Common myeloid progenitor, CD34-positive (primary cell): ENCODE measurements at places on chromosomes 13 and 19.

GRCh38 chr19:6476155-6476895, 5.3 kb downstream of the DENND1C start:
- H3K4me1 ChIP-seq: peaks cover 5% of the 10 kb centered on the region
- no peaks in the 10 kb centered on the region for H3K27me3 ChIP-seq
- H3K4me3 ChIP-seq: no peak overlapping the region
- peaks cover 22% of the 10 kb centered on the region for H3K36me3 ChIP-seq
- DNase-seq: peak; percentile 34

DNA sequence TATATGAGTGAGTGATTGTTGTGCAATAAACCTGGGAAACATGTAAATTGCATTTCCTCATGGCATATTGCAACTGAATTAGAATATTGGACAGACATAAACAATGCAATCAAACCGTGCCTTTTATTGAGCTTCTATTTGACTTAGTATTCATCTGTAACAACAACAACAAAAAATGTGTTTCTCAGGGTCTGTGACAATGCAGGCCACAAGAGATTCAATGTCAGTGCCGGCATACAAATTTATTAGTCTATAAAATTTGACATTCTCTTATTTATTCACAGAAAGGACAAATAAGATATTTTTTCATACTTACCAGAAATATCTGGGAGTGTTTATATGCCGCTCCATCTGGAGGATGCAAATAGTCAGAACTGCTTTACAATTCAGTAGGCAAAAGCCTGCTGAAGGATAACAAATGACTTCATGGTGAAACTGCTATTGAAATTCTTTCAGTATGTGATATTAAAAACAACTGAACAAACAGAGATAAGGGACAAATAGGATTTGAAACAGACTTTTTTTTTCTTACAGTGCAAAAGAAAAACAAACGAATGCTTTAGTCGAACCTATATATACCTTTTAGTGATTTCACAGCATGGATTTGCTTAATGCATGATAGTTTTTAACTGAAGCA, 77.2 kb downstream of the DACH1 start:
- H3K36me3 ChIP-seq: peaks cover 3% of the 10 kb centered on the region
- no peak overlapping the region for H3K4me3 ChIP-seq
- no peaks in the 10 kb centered on the region for H3K27me3 ChIP-seq
- DNase-seq: no peak
- no peaks in the 10 kb centered on the region for H3K4me1 ChIP-seq
- H3K27ac ChIP-seq: no peak overlapping the region

GRCh38 chr19:35248310-35249145, at the start of gene LSR:
Gene LSR, plus strand, starts transcription at chr19:35249002. Its CDS starts 21 bp downstream, at chr19:35249023.
- peak; percentile 57 for DNase-seq
- H3K4me1 ChIP-seq: peaks cover 30% of the 10 kb centered on the region
- H3K27me3 ChIP-seq: peaks cover 3% of the 10 kb centered on the region
- peak within 1 kb of the TSS; percentile 68 for H3K4me3 ChIP-seq
- no peak within 1 kb of the TSS for H3K27ac ChIP-seq

DNA sequence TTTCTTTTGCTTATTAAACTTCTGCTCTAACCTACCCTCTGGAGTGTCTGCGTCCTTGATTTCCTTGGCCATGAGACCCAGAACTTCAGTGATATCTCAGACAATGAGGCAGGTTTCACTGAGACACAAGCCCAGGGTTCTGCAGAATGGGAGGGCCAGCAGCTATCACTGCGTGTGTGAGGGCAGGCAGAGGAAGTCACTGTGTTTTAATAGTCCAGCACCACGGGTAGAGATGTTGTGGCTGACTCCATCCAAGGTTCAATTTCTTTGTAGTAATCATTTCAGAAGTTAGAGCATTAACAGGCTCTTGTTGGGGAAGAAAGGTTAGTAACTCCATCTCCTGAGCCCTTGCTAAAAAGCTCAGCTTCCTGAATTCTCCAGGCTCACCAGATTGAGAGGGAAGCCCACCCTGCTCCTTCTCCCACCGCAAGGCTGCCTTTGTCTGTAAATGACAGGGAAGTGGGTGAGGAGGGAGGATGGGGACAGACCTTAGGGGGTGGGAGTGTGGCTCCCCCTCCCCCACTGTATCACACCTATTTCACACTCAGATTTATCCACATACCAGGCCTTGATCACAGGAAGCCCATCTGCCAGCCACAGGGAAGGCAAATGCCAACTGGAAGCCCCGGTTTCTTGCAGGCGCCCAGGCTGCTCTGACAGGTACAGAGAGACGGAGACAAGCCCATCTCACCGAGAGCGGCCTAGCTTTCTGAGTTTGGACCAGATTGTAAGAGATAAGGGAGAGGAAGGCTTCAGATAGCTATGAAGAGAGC, 2.1 kb downstream of the C19orf12 start:
- peaks cover 16% of the 10 kb centered on the region for H3K36me3 ChIP-seq
- DNase-seq: peak; percentile 14
- no peak overlapping the region for H3K27ac ChIP-seq
- no peak overlapping the region for H3K4me3 ChIP-seq

GRCh38 chr13:102845289-102845629, 573 bp upstream of the ERCC5 start:
- H3K27me3 ChIP-seq: no peaks in the 10 kb centered on the region
- peaks cover 11% of the 10 kb centered on the region for H3K36me3 ChIP-seq
- DNase-seq: no peak
- H3K4me3 ChIP-seq: peak overlapping the region; percentile 100

DNA sequence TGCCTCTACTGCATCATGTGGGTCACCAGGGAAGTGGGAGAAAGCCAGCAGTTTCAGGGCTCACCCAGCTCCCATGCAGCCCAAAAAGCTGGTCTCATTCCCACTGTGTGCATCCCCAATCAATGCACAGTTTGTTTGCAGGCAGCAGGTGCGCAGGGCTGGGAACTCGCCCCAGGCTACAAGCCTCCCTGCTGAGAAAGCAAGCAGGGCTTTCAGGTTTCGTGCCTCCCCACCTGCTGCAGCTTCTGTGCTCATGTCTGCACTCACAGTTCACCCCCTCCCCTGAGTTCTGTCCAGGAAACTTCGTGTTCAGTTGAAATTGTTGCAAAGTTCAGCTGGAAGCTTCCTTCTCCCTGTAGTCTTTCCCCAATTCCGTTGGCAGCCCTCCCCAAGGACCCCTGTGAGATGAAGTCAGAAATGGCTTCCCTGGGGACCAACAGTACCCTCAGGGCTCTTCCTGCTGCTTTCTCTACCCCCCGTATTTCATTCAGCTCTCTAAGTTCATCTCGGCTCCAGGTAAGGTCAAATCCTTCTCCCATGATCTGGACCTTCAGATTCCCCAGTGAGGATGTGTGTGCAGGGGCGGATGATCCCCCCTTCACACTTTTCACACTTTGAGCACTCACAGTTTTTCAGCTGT, 10.3 kb upstream of the KLK3 start:
- no peak overlapping the region for H3K27ac ChIP-seq
- no peak overlapping the region for H3K4me3 ChIP-seq
- H3K36me3 ChIP-seq: no peaks in the 10 kb centered on the region
- no peaks in the 10 kb centered on the region for H3K4me1 ChIP-seq
- DNase-seq: no peak
- H3K27me3 ChIP-seq: peaks cover 2% of the 10 kb centered on the region

DNA sequence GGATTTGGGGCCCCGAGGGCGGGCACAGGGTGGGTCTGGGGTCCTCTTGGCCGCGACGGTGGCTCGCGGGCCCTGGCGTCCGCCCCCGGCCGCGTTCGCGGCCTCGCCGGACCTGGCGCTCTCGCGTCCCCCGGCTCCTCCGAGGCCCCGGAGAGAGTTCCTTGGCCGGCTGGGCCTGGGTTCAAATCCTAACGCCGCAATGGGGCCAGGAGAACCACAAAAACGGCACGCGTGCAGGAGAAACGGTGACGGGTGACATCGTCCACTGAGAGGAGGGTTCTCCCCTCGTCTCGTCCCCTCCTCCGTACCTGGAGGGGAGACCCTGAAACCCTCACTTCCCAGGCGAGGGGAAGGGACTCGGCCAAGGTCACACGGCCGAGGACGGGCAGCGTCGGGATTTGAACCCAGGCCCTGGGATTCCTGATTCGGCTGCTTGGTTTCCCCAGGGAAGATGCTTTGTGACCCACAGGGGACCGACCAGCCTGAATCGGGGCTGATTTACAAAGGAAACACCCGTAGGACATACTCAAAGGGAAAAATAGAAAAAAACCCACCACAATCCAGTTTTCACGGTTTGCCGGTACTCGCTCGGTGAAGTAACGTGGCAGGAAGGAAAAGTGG, 624 bp downstream of the SAFB start:
- peak overlapping the region; percentile 94 for H3K27ac ChIP-seq
- peak overlapping the region; percentile 98 for H3K4me3 ChIP-seq
- no peaks in the 10 kb centered on the region for H3K27me3 ChIP-seq
- H3K4me1 ChIP-seq: peaks cover 29% of the 10 kb centered on the region
- DNase-seq: peak; percentile 17

GRCh38 chr13:76029706-76030105, 393.6 kb downstream of the LMO7 start:
- peak overlapping the region; percentile 62 for H3K27ac ChIP-seq
- no peaks in the 10 kb centered on the region for H3K27me3 ChIP-seq
- peaks cover 24% of the 10 kb centered on the region for H3K4me1 ChIP-seq
- DNase-seq: peak; percentile 26
- H3K4me3 ChIP-seq: no peak overlapping the region

DNA sequence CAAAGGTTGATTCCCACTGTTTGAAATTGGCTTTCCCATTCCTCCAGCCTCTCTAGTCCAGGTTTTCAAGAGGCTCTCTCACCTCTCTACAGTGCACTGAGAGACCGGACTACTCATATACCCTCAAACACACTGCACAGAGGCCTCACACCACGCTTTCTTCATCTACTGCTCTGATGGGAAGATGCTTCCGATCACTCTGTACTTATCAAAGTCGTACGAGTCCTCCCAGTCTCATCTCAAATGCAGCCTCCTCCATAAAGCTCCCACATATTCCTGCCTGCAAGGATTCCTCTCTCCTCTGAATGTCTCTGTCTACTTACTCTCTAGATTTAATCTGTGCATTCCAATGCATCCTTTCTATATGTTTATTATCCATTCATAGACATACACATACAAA, 164.4 kb downstream of the EFNB2 start:
- H3K4me1 ChIP-seq: peaks cover 23% of the 10 kb centered on the region
- H3K27ac ChIP-seq: no peak overlapping the region
- no peak overlapping the region for H3K4me3 ChIP-seq
- no peaks in the 10 kb centered on the region for H3K36me3 ChIP-seq

DNA sequence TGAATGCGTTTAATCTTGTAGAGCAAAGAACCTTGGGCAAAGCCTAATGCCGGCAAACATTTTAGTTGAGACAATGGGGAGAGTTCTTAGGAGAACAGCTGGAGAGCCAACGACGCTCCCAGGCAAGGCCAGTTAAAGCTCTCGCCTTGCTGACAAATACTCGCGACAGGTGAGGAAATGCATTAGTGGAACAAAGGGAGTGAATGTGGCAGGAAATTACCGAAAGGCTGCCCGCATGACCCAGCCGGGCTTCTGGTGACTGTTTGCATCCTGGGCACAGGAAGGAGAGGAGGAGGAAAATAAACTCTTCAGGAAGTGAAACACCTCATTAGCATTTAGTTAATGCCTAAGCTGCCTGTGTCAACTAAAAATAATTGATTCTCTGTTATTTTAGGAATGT, 74.6 kb downstream of the SHISA2 start:
- peaks cover 26% of the 10 kb centered on the region for H3K27me3 ChIP-seq
- H3K4me1 ChIP-seq: no peaks in the 10 kb centered on the region
- no peak overlapping the region for H3K4me3 ChIP-seq
- no peak for DNase-seq
- no peaks in the 10 kb centered on the region for H3K36me3 ChIP-seq

GRCh38 chr13:23350009-23350408, 83.5 kb downstream of the SACS start:
- H3K27me3 ChIP-seq: no peaks in the 10 kb centered on the region
- H3K36me3 ChIP-seq: peaks cover 36% of the 10 kb centered on the region
- H3K4me3 ChIP-seq: no peak overlapping the region
- no peak overlapping the region for H3K27ac ChIP-seq
- no peaks in the 10 kb centered on the region for H3K4me1 ChIP-seq

- H3K36me3 ChIP-seq: no peaks in the 10 kb centered on the region
- H3K4me3 ChIP-seq: no peak overlapping the region
- H3K4me1 ChIP-seq: no peaks in the 10 kb centered on the region
- H3K27me3 ChIP-seq: no peaks in the 10 kb centered on the region
- H3K27ac ChIP-seq: no peak overlapping the region
Measured at GRCh38 chr13:61901946-61902541, 486.4 kb upstream of the PCDH20 start.

DNA sequence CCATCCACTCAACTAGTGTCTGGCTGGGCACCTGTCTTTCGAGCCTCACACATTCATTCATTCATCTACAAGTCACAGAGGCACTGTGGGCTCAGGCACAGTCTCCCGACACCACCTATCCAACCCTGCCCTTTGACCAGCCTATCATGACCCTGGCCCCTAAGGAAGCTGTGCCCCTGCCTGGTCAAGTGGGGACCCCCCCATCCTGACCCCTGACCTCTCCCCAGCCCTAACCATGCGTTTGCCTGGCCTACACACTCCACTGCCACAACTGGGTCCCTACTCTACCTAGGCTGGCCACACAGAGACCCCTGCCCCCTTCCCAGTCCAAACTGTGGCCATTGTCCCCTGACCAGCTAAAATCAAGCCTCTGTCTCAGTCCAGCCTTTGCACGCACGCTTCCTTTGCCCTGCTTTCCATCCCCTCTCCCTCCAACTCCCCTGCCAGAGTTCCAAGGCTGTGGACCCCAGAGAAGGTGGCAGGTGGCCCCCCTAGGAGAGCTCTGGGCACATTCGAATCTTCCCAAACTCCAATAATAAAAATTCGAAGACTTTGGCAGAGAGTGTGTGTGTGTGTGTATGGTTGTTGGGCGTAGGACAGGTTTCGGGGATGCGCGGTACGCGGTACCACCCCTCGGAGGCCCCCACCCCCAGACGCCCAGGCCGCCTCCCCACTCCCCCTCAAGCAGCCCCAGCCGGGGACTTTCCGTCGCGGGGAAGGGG, 404 bp upstream of the IL27RA start:
- no peaks in the 10 kb centered on the region for H3K27me3 ChIP-seq
- no peaks in the 10 kb centered on the region for H3K36me3 ChIP-seq
- DNase-seq: no peak
- H3K4me1 ChIP-seq: peaks cover 14% of the 10 kb centered on the region
- H3K27ac ChIP-seq: peak overlapping the region; percentile 85

GRCh38 chr19:16605553-16605994, 22.4 kb downstream of the MED26 start:
- H3K4me1 ChIP-seq: peaks cover 3% of the 10 kb centered on the region
- no peaks in the 10 kb centered on the region for H3K36me3 ChIP-seq
- DNase-seq: no peak
- no peaks in the 10 kb centered on the region for H3K27me3 ChIP-seq
- H3K4me3 ChIP-seq: no peak overlapping the region

DNA sequence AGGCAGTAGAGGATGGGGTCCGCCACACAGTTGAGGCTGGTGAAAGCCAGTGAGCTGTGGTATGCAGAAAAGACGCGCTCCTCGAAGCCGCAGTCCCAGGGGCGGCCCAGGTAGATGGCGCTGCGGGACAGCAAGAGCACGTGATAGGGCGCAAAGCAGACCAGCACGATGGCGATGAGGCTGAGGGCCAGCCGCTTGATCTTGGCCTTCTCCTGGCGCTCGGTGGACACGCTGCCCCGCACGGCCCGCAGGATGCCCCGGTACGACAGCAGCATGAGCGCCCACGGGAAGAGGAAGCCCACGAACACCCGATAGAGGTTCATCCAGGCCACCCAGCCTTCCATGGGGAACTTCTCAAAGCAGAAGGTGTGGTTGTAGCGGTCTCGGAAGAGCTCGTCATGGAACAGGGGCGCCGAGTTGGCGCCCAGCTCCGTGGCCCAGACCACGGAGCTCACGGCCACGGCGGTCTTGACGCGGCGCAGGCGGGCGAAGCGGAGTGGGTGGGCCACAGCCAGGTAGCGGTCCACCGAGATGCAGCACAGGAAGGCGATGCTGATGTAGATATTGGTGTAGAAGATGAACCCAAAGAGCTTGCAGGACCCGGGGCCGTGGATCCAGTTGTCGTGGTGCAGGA, 6.5 kb upstream of the OPA3 start:
- DNase-seq: peak; percentile 56
- H3K4me1 ChIP-seq: no peaks in the 10 kb centered on the region
- no peaks in the 10 kb centered on the region for H3K36me3 ChIP-seq
